Renal cortex interstitium (tissue), 15 donors: ENCODE measurements at places on chromosomes 6 and 20. TPM values are rescaled to one million over a fixed set of nuclear protein-coding genes. Genes with fewer than 3 reads are reported as not detected.

GRCh38 chr6:159118924-159119323 is 50.3 kb upstream of the FNDC1 start:
- DNase-seq = no peak

DNA sequence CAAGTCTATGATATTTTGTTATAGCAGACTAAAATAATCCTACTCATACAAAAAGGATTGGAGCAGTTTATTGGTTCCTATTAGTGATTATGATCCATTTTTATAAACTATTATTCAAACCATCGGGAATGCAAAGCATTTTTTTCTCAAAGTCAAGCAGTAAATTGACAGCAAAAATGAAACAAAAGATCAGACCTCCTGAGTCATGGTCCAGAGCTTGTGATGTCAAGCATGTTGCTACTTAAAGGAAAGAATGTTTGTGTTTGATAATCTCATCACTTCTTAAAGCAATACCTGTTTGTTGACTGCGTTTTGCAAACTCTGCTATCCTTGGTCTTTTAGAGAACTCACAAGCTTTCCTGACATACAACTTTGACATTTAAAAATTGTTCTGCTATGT is 204.4 kb downstream of the SAMD5 start:
- no peak for DNase-seq

The PMEPA1 gene
- polyA plus RNA-seq = 21.6 TPM

- no peak for DNase-seq
These were observed 20.0 kb downstream of the SPAG4 start for GRCh38 chr20:35635652-35636051.

GRCh38 chr6:89669002-89669401 is 30.5 kb upstream of the LYRM2 start:
- no peak for DNase-seq

The NINL gene
- 57.6 TPM for polyA plus RNA-seq

- no peak for DNase-seq
These were observed 23.0 kb downstream of the RALY start for GRCh38 chr20:34016736-34017135.

- DNase-seq = no peak
These were observed 200.0 kb downstream of the LY86 start for GRCh38 chr6:6788394-6789032.

DNA sequence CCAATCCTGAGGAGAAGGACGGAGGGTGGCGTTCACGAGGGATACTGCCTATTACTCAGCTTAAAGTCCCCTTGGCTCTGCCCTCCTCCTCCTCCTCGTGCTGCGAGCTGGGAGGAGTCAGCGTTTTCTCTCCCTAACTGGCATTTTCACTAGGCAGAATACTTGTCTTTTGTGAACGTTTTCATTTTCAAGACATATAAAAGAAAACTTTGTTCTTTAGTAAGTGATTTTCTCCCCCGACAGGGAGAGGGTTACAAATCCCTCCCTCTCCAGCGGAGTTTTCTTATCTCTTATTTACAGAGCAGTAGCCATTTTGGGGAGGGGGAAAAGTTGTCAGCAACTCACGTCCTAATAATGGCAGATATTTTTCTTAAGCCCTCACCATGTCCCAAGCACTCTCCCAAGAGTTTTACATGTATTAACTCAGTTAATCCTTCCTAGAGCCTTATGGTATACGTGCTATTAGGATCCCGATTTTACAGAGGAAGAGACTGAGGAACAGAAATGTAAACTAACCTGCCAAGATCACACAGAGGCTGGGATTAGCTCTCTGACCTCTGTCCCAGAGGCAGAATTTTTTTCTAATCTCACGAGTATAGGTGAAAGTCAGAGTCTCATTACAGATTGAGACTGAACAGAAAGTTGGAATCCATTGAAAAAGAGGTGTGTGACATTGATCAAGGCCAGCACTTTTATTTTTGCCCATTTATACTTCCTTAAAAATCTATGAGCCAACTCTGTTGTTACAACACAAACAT is 30.0 kb upstream of the ZNF217 start:
- peak; percentile 76 for DNase-seq

GRCh38 chr20:63234693-63235398 is 859 bp upstream of the BIRC7 start:
- no peak for DNase-seq

DNA sequence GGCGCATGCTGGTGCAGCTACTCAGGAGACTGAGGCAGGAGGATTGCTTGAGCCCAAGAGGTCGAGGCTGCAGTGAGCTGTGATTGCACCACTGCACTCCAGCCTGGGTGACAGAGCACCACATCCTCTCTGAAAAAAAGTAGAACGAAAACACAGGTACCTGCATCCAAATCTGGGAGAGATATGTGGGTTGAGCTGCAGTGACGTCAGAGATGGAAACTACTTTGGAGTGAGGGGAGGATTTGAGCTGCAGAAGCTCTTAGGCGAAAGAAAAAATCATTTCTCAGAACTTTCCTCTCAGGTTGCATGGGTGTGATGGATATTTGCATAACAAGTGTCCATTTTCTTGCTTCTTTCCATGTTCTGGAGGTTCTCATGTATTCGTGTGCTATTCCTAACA is 4.0 kb upstream of the TULP1 start:
- no peak for DNase-seq

- no peak for DNase-seq
These were observed 48.3 kb upstream of the KIF16B start for GRCh38 chr20:16621435-16622141.

- no peak for DNase-seq
These were observed 12.7 kb downstream of the SMAP1 start for GRCh38 chr6:70680396-70680795.

The HMGCLL1 gene
- 2.5 TPM for polyA plus RNA-seq

The EYA2 gene
- 0.40 TPM for polyA plus RNA-seq

DNA sequence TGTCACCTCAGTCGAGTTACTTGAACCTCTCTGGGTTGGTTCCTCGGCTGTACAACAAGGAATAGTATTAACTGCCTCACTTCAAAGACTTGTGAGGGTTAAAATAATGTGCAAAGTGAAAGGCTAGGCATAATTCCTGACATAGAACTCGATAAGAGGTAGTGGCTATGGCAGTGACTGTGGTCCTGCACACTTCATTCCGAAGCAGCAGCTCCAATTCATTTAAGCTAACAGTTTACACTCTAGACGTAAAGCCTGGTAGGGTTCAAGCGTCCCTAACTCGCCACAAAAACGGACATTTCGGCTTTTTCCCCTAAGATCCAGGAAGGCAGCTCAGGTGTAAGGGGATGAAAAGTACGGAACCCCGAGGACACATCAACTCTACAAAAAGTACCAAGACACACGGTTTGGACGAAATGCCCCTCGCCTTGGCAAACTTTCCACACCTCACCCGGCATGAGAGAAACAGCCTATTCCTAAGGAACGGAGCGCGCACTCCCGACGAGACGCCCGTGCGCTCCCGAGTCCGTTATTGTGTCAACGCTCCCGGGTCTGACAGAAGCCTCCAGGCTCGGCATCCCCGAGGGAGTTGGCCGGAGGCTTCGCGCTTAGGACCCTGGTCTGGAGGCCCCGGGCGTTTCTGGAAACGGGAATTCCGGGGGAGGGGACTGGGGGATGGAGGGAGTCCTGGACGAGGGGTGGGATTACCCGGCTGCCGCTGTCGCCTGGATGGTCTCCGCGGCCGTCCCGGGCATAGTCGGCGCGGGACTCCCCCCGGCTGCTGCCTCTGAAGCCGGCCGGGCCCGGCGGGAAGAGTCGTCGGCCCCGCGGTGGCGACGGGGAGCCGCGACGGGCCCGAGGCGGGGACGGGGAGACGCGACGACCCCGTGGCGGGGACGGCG is 937 bp downstream of the ZNF318 start:
- DNase-seq = peak; percentile 33

The SRSF12 gene
- polyA plus RNA-seq = 16.3 TPM

The IRF4 gene
- 0.30 TPM for polyA plus RNA-seq

GRCh38 chr20:56630086-56630493 is 984 bp downstream of the TFAP2C start:
- DNase-seq = no peak

The HLA-DPA1 gene
- 19.7 TPM for polyA plus RNA-seq

- DNase-seq = no peak
These were observed 906 bp upstream of the COL12A1 start for GRCh38 chr6:75206576-75207342.

GRCh38 chr6:41697861-41698781 is 37.3 kb downstream of the TFEB start:
- no peak for DNase-seq

DNA sequence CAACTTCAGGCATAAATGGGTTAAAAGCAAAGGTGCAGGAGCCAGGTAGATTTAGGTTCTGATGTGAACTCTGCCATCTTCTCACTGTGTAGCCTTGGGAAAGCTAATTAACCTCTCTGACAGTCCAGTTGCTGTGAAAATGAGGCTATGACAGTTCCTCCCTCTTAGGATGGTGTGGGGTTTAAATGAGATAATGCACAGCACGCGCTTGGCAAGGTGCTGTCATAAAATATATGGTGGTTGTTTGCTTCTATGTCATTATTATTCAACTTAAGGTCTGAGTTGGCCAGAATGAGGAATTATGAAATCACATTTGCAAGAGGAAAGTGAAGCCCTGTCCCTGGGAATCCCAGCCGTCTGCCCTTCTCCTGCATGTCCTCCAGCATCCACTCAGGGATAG is 15.5 kb upstream of the BCAS1 start:
- DNase-seq = no peak

DNA sequence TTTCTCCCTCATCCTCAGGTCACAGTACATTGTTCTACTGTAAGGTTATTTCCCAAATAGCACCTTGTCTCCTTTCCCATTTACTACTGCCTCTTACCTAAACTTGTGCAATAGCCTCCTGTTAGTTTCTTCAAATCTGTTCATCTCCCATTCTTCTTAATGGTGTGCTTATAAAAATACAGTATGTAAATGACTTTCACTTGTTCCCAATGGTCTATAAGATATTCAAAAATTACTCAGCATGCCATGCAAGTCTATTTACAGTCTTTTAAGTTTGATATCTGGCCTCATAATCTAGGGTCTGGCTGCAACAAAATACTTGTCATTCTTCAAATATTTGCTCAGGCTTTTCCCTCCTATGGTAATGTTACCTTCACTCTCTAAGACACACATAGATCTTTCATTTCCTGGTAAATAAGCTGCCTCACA is 31.5 kb upstream of the RHAG start:
- no peak for DNase-seq

GRCh38 chr6:72855471-72855870 is 233.6 kb downstream of the KCNQ5 start:
- DNase-seq = no peak

DNA sequence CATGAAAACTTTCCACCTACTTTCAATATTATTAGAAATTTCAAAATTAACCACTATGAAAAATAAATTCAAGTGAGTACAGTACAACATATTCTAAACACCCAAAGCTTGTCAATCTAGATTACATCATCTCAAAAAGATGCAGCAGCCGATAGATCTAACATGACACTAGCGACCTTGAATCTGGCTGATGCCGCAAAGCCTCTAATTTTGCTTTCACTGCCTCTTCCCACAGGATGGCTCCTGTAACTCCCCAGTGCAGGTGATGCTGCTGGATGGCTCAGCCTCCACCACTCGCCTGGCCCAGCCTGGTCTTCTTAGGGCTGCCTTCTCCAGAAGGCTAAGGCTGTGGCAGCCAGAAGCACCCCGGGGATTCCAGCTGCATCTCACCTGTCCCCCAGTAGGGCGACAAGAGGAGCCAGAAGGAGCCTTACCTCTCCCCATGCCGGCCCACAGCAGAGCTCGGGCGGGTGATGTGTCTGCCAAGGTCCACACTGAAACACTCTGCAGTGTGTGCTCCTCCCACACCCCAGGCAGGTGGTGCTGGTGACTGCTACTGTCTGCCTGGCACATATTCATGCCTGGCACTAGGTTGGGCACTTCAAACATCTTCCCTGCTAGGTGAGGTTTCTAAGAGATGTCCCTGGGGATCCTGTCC is 82.1 kb downstream of the SLC23A2 start:
- no peak for DNase-seq

GRCh38 chr20:8498571-8498970 is 366.5 kb downstream of the PLCB1 start:
- no peak for DNase-seq

- no peak for DNase-seq
These were observed 52.0 kb downstream of the PSMG4 start for GRCh38 chr6:3310703-3311102.

- no peak for DNase-seq
These were observed 42.8 kb upstream of the TAF8 start for GRCh38 chr6:42007286-42008137.

The MTG2 gene
- 43.5 TPM for polyA plus RNA-seq

The NDUFAF5 gene
- 34.2 TPM for polyA plus RNA-seq

The RIMS4 gene
- polyA plus RNA-seq = 0.59 TPM

The RSPO4 gene
- polyA plus RNA-seq = 1.9 TPM
